ENCODE measurements at places on chromosomes 1 and 21.

DNA sequence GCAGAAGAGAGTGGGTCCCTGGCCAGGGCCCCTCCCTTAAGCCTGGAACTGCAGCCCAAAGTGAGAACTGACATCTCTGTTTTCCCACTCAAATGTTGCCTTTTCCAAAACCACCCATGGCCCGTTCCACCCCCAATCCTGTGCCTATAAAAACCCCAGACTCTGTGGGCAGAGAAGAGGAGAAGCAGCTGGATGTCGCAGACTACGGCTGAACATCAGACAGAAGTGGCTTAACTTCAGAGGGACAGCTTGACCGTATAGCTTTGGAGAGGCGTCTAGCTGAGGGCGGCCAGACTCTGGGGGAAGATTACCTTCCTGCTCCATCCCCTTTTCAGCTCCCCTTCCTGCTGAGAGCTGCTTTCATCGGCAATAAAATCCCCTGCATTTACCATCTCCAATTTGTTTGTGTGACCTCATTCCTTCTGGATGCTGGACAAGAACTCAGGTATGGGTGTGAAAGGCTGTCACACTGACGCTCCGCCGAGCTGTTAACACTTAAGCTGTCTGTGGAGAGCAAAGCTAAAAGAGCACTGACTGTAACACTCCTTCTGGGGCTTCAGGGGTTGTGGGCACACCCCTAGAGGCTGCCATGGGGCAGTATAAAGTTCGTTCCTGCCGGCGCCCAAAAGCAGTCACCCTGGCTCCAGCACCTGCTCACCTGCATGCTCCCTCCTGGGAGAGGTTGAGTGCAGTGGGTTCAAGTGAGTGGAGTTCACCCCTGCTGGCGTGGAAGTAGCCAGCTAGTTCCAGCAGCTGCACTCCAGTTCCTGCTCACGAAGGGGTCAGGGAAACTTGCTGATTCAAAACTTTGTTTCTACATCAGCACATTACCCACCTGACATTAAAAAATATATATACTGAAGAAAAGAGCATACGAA is 19.6 kb upstream of the ERO1B start:
- no peak for DNase-seq

DNA sequence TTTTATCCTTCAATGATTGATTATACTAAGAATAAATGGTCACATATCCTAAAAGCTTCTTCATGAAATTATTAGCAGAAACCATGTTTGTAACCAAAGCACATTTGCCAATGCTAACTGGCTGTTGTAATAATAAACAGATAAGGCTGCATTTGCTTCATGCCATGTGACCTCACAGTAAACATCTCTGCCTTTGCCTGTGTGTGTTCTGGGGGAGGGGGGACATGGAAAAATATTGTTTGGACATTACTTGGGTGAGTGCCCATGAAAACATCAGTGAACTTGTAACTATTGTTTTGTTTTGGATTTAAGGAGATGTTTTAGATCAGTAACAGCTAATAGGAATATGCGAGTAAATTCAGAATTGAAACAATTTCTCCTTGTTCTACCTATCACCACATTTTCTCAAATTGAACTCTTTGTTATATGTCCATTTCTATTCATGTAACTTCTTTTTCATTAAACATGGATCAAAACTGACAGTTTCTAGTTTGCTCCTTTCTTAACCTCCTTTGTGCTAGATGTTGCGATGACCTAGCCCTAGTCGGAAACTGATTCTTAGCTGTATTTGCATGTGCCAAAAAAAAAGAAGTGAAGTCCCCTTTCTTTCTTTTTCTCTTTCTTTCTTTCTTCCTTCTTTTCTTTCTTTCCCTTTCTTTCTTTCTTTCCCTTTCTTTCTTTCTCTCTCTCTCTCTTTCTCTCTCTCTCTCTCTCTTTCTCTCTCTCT is 45.1 kb downstream of the MAP3K7CL start:
- no peak for DNase-seq

DNA sequence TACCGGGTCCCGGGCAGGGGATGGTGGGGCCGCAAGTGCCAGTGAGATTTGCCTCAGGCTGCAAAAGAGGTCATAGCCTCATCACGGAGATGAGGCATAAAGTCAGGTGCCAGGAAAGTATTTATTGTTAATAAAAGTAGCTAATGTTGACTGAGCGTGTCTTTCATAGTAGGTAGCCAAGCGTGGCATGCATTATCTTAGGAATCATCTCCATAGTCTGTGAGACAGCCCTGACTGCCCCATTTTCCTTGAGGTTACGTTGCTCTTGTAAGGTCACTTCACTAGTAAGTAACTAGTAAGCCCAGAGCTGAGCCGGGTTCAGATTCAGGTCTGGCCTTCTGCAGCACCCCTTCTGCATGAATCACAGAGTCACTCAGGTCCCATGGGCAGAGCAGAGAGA is 174.2 kb downstream of the CAMTA1 start:
- no peak for DNase-seq

DNA sequence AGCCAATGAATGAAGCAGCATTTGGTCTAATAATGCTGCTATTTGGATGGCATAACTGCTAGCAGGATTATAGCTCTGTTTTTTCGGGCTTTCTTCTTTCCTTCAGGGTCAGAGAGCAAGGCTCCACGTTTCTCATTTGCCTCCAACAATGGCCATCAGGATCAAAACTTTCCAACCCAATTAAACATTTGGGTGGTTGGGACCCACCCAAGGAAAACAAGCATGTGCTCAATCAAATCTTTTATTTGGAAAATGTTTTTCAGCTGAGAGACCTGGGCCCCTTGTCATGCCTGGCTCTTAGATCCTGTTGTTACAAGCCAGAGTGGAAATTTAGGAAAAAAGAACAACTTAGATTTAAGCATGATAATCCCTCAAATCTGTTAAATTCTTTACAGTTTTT is 373.1 kb upstream of the USP24 start:
- no peak for DNase-seq

DNA sequence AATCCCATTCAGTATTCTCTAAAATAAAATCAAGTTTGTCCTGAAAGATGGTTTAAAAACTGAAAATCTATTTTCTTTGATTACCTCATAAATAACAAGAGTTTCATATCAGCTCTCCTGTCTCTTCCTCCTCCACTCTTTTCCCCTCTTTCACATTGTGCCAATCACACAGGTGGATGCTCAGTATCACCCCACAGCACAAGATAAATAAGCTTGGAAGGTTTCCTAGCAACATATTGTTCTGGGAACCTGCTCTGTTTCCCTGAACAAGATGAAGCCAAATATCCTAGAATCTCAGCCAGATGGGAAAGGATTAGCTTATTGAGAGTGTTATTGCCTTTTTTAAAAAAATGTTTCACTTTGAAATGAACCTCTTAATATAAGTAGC is 45.7 kb upstream of the CACYBP start:
- no peak for DNase-seq

DNA sequence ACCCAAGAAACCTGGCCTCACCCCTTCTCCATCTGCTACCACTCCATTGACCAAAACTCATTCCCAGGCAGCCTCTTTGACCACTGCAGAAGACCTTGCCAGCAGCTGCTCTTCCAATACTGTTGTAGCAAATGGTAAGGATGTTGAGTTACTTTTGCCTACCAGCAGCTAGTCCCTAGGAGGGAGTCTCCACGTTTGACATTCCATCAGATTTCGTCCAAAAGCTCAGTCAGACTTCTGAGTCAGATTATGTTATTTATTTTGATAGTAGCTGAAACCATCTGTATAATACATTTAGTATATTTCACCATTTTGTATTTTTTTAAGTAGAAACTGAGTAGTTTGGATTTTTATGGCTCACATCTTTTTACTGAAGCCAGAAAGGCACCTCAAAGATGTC is 51.5 kb upstream of the WNT2B start:
- DNase-seq, result no peak

DNA sequence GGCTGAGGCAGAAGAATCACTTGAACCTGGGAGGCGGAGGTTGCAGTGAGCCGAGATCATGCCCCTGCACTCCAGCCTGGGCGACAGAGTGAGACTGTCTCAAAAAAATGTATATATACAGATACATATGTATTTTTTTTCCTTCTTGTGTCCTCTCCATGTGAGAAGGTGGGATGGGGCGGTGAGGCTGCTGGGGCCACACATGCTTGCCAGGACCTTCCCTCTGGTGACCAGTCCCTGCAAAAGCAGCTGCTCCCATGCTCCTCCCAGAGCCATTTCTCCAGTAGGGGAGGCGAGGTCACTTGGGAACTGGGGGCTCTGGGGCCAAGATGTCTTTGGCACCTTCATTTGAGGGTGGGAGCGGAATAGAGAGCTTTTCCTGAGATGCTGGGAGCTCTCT is 74.9 kb downstream of the PIK3CD start:
- DNase-seq, result no peak

DNA sequence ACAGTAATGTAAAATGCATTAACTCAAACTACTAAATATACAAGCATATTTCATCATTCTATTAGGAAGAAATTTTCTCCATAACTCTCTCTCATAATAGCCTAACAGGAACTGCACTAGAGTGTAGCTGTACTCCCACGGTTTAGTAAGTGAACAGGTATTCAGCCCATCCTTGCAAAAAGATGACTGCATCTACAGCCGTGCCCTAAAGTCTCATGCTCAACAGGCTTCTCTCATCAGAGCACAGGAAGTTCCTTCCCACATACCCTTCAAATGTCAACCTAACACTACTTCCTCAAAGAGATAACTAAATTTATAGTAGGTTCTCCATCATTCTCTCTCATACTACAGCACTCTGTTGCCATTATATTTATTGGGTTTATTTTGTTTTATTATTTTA is 251.6 kb downstream of the AKT3 start:
- peak; percentile 19 for DNase-seq

Data from activated T-cell treated with anti-CD3 and anti-CD28 coated beads for 4 hours (primary cell).